ENCODE measurements at places on chromosomes 1 and 21.

GRCh38 chr1:168637350-168637991 lies 61.1 kb downstream of the XCL1 start:
- DNase-seq = peak; percentile 46

- no peak for DNase-seq
Measured at GRCh38 chr1:198416296-198416695, 124.2 kb downstream of the ATP6V1G3 start.

GRCh38 chr1:58768971-58769808 lies 14.7 kb downstream of the JUN start:
- DNase-seq = peak; percentile 8

GRCh38 chr21:43358940-43359822 lies 67.8 kb downstream of the SIK1 start:
- no peak for DNase-seq

DNA sequence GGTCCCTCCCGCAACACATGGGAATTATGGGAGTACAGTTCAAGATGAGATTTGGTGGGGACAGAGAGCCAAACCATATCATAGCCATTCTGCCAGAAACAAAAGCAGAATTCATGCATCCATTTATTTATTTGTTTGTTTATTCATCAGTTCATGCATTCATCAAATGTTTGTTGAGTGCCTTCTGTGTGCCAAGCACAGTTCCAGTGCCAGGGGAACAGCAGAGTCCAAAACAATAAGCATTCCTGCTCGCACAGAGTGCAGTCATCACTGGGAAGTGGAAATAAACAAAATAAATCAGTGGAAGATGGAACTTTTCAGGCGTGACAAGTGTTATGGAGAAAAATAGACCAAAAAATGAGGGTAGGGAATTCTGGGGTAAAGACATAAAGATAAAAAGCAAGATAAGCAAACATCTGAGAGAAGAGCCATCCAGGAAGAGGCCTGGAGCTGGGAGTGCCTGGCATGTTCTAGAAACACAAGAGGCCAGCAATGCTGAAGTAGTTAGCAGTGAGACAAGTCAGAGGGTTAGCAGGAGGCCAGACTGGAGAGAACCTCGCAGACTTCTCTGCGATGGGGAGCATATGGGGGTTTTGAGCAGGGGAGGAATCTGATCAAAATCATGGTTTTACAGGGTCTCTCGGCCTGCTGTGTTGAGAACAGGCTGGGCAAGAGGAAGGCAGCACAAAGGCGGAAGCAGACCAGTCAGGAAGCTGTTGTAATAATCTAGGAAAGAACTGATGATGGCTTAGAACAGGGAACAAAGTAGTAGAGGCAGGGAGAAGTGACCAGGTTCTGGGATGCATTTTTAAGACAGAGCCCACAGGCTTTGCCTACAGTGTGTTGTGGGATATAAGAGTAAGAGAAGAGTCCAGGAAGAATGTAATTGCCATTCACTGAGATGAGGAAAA lies 113.2 kb downstream of the GLUL start:
- DNase-seq = no peak

DNA sequence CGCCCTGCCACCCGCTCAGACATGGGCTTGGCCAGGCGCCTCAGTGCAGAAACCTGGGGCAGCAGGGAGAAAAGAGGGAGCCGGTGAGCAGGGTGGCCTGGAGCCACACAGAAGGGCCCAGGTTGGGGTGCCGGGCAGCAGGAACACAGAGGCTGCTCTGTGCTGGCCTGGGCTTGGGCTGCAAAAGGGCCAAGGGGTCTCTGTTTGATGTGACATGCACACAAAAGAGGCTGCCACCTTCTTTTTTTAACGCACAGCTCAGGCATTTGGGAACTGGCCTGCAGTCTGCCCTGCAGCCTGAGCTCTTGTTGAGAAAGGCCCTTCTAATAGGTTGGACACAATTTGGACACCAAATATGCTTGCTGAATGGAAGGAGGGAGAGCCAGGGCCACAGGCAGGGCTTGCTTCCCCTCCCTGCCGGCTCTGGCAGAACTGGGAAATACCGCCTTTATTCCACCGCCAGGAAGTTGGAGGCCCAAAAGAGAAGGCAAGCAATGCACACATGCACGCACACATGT lies 32.4 kb downstream of the KIF21B start:
- no peak for DNase-seq

DNA sequence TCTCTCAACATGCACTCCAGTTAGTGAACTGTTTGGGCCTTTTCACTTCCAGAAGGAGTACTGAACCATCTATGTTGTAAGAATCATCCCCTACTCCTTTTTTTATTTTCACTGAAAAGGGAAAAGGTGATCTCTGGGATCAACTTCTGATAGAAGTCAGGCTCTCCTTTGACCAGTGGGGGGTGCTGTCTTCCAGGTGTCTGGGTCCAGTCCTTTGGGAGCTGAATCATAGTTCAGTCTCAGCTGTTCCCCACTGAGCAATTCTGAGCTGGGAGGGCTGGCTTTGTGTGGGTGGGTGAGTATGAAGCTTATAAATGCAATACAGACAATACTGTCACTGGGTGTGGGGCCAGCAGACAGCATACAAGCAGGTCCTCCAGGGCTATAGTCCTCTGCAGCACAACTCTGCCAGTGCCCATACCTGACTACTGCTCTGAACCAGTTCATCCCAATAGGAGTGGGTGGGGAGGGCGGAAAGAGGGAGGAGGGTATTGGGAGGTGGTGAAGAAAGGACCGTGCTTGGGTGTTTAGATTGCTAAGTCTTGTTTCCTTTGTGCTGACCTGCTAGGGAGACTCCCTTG lies 12.5 kb upstream of the SARS1 start:
- peak; percentile 38 for DNase-seq

- DNase-seq = no peak
Measured at GRCh38 chr1:32393136-32393535, 1.1 kb downstream of the BSDC1 start.

DNA sequence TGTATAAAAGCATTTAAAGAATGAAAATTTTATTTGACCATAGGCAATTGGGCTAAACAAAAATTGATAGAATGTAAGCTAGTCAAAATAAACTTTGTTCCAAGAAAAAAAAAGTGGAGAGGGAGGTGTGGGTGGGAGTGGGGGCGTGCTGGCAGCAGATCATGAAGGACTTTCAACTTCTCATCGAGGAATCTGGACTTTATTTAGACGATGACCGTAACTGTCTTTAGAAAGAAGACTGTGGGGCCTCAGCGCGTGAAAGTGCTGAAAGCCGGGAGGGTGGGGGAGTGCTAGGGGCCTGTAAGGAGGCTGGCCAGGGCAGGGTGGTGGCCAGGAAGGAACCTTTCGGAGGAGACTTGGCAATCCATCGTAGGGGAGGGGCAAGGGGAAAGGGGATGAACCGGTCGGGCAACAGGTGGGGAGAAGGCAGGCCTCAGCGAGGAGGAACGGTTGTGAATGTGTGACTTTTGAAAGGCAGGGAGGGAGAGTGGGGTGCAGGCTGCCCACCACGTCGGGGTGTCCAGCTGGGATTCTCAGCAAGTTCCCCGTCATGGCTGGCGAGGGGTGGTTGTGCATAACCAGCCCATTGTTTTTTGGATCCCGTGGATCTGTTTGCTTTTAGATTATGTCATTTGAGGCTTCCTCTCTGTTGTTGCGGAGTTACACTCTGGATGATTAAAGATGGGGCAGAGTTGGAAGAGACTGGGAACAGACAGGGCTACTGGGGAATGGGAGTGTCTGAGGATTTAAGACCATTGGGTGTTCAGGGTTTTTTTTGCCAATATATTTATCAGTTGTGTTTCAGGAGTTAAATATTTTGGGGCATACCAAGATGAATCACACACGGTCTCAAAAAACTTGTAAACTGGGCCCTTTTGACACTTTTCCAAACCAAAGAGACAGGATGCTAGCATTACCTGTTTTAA lies 35.5 kb downstream of the HUNK start:
- no peak for DNase-seq

GRCh38 chr1:45968941-45969666 lies 163.3 kb downstream of the PIK3R3 start:
- DNase-seq = no peak

DNA sequence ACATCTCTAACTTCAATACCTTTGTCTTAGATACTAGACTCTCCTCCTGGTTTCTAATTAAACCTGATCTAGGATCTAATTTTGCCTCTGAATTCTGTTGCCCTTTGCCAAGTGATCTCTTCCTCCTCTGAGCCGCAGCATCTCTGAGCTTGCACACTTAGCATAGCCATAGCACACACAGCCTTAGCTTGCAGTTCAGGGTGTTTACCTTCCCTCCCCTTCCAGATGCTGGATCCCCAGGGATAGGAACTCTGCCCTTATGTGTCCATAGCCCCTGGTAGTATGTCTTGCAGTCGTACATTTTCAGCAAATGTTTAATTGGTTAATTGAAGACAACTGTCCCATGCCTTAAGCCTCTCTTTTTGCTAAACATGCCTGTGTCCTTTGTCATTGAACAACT lies 30.3 kb downstream of the SELL start:
- no peak for DNase-seq

- no peak for DNase-seq
Measured at GRCh38 chr1:10252508-10252907, 42.1 kb downstream of the KIF1B start.

- DNase-seq = no peak
Measured at GRCh38 chr21:41207401-41208375, 39.7 kb downstream of the BACE2 start.

- peak; percentile 12 for DNase-seq
Measured at GRCh38 chr1:185670187-185670627, 64.0 kb upstream of the HMCN1 start.

GRCh38 chr1:241985787-241986186 lies 13.1 kb downstream of the MAP1LC3C start:
- DNase-seq = peak; percentile 9

- DNase-seq = no peak
Measured at GRCh38 chr1:211711315-211711705, 35.9 kb upstream of the NEK2 start.

- DNase-seq = no peak
Measured at GRCh38 chr1:93150729-93151128, 29.5 kb downstream of the TMED5 start.

- no peak for DNase-seq
Measured at GRCh38 chr1:235397733-235398132, 30.5 kb downstream of the TBCE start.

GRCh38 chr1:212457740-212458338 lies 25.1 kb downstream of the NENF start:
- peak; percentile 41 for DNase-seq

DNA sequence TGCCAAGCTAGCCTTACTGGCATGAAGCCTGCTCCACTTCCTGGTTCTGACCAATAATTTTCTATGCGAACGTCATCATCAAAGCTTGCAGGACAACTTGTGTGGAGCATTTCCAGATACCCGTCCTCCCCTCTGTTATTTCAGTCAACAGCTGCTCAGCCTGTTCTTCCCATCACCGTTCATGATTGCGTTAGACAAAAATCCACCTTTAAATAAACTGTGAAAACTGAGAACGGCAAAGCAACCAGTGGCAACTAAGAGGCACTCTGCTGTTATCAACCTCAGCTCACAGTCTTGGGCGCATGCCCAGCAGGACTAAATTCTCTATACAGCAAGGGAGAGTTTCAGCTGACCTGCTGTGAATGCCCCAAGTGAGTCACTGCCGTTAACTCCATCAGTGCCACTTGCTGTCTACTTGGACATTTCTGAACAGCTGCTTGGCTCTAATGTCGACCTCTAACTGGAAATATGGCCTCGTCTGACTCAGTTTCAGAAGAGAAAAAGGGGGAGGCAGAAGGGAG lies 207.4 kb upstream of the RUNX1 start:
- DNase-seq = no peak

GRCh38 chr1:157307491-157307890 lies 169.3 kb upstream of the ETV3 start:
- DNase-seq = no peak

DNA sequence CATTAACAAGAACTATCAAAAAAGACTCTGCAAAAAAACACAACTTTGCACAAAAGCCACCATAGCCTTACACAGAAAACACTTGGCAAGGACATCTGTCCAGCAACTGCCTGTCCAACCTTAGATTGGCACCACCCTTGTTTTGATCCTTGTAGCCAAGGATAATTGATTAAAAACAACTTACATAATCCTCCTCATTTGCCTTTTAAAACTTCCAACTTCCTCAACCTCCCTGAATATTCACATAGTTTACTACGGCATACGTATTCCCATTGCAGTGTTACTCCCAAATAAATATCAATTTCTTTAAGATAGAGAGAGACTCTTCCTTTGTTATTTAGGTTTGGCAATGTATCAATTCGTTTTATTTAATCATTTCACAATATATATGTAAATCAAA lies 72.4 kb downstream of the AGBL4 start:
- no peak for DNase-seq

DNA sequence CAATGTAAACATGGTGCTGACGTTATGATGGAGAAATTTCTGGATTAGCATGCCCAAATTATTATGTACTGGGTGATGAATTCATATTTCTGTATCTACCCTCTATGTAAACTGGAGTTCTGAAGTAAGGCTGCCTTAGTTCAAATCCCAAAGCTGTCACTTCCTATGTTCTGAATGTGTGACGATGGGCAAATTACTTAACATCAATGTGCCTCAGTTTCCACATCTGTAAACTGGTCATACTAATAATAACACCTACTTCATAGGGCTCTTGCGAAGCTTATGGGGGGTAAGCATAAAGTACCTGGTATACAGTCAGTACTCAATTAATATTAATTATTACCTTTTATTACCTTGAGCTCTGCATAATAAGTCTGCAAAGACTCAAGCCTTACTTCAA lies 45.6 kb downstream of the SLC30A10 start:
- no peak for DNase-seq

DNA sequence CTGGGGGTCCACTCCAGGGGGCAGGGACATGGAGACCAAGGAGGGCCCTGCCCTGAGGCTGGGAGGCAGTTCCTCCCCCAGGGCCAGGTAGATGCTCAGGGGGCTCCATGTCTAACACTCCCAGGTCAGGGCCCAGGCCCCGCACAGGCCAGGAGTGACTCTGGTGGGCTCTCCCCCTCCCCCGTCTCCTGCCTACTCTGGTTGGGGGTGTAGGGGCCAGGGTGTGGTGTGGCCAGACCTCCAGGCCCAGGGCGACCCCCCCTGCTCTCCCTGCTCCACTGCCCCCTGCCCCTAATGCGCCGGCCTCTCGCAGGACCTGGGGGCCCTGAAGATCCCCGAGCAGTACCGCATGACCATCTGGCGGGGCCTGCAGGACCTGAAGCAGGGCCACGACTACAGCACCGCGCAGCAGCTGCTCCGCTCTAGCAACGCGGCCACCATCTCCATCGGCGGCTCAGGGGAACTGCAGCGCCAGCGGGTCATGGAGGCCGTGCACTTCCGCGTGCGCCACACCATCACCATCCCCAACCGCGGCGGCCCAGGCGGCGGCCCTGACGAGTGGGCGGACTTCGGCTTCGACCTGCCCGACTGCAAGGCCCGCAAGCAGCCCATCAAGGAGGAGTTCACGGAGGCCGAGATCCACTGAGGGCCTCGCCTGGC lies 19.7 kb upstream of the CCDC27 start:
- DNase-seq = no peak

- no peak for DNase-seq
Measured at GRCh38 chr1:223301371-223301770, 62.6 kb downstream of the SUSD4 start.

GRCh38 chr1:90970208-90970607 lies 51.6 kb downstream of the ZNF644 start:
- DNase-seq = no peak
